ENCODE measurements at places on chromosomes 5 and 9. TPM values are rescaled to one million over a fixed set of nuclear protein-coding genes. Genes with fewer than 3 reads are reported as not detected.

SMIM27 gene
- 13.5 TPM for polyA plus RNA-seq

SLC34A3 gene
- 0.03 TPM for polyA plus RNA-seq

PCDHGA4 gene
- 0.48 TPM for polyA plus RNA-seq

CDX1 gene
- polyA plus RNA-seq, result 0.28 TPM

Data from lung (tissue), 17 donors.